Pulmonary artery endothelial cell (primary cell): ENCODE measurements at places on chromosomes 11 and 22. TPM values are rescaled to one million over a fixed set of nuclear protein-coding genes. Genes with fewer than 3 reads are reported as not detected.

DNA sequence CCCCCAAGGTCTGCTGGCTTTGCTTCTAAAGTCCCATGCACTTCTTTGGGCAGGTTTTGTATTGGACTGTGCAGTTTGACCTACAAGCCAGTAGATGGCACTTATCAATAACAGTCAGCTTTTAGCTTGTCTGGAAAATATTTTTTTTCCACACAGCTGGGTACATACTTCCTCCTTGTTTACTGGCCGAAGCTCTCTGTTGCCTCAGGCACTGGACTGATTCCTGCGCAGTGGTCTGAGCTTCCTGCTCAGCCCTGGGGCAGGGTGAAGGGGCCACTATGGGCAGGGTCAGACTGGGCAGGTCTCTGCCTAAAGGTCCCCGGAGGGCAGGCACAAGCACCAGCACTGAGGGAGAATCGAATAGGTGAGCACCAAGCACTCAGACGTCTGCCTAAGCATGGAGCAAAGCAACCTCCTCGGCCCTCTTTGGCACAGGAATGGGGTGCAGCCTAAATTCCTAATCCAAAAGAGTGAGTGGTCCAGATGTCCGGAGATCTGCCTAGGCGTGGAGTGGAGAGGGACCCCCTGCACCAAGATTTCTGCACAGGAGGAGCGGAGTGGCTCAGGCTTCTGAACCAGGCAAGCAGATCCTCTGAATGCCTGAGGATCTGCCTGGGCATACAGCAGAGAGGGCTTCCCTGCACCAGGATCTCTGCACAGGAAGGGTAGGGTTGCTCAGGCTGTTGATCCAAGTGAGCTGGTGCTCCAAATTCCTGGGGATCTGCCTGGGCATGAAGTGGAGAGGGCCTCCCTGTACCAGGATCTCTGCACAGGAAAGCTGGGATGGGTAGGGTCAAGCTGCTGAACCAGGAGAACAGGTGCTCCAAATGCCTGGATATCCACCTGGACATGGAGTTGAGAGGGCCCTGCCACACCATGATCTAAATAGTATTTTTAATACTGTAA, 105.9 kb upstream of the C11orf58 start:
- no peak for DNase-seq

GRCh38 chr11:27350511-27350910, 12.5 kb downstream of the CCDC34 start:
- DNase-seq = no peak

- DNase-seq = no peak
Measured at GRCh38 chr11:849104-849824, 6.6 kb downstream of the TSPAN4 start.

- no peak for DNase-seq
Measured at GRCh38 chr11:61168800-61169199, 7.6 kb upstream of the VPS37C start.

GRCh38 chr22:41907436-41908401, 7.2 kb downstream of the SHISA8 start:
- no peak for DNase-seq

- DNase-seq = peak; percentile 26
Measured at GRCh38 chr11:128632141-128632791, 44.9 kb upstream of the ETS1 start.

GRCh38 chr11:70498171-70498571, 99.8 kb downstream of the CTTN start:
- DNase-seq = no peak

- DNase-seq = no peak
Measured at GRCh38 chr22:46774980-46775849, 12.8 kb downstream of the TBC1D22A start.

- DNase-seq = no peak
Measured at GRCh38 chr22:38317122-38317994, at the start of gene CSNK1E. Gene CSNK1E (minus strand): TSS chr22:38317433. CDS start chr22:38314157, 3,276 bp downstream.

DNA sequence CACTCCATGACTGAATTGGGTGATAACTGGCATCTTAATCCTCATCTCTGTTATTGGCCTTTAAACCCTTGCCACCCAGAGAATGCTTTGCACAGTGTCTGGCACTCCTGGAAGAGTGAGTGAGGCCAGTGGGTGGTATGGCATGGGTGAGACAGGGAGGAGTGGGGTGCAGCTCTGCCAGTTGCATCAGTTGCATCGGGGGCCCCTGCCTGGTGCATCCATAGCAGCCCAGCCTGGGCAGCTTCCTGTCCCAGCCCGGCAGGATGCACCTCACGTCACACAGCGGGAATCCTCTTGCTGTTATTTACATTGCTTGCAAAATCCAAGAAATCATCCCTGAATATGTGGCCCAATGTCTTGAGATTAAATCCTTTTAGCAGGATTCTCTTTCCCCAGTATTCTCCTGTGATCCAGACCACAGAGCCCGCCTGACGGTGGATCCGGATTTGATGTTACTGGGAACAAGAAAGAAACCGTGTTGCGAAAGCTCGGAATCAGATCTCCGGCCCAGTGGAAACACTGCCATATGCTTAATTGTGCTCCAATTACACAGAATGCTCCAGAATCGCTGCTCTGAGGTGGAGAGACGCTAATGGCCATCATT, 37.6 kb upstream of the MN1 start:
- no peak for DNase-seq

- DNase-seq = no peak
Measured at GRCh38 chr22:31830721-31831070, 76.9 kb downstream of the DEPDC5 start.

DNA sequence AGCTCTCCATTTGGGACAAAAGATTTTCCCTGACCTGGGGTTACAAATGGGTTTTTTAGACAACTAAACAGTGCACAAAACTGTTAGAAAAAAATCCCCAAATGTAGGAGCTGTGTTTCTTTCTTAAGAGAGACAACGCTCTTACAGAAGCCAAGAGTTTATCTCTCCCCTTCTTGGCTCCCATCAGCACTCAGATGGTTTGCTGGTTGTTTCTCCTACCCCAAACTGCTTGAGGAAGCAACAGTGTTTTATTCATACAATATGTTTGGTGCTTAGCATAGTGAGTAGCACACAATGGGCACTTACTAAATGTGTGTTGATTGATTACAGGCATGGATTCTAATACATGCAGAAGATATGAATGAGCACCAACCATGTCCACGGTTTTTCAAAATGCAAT, 209.5 kb upstream of the ANO5 start:
- no peak for DNase-seq

GRCh38 chr11:57425565-57426438, 1.1 kb downstream of the SLC43A3 start:
- no peak for DNase-seq

DNA sequence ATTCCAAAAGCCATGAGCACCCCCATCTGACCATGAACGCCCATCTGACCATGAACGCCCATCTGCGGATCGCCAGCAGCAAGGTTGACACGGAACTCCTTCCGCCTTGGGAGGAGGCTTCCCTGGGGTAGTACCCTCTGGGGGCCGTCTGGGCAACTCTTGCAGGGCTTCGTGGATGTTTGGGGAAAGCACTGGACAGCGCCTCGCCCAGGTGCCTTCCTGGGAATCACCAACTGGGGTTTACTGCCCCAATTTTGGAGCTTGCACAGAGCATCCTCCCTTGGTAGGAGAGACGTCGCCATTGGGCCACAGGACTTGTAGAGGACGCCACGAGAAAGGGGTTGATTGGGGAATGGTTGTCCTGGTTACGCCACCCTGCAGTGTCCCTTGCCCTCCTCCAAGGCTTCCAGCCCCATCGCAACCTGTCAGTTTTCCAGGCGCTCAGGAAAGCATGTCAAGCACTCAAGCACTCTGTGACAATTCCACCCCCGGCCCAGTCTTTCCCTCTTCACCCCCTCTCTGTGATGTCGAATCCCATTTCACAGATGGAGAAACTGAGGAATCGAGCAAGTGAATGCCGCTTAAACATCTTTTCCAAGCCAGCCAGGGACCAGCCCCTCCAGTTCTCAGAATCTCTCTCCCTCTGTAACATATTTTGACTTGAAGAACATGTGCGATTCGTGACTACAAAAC, 914 bp upstream of the PRDM11 start:
- DNase-seq = no peak

DNA sequence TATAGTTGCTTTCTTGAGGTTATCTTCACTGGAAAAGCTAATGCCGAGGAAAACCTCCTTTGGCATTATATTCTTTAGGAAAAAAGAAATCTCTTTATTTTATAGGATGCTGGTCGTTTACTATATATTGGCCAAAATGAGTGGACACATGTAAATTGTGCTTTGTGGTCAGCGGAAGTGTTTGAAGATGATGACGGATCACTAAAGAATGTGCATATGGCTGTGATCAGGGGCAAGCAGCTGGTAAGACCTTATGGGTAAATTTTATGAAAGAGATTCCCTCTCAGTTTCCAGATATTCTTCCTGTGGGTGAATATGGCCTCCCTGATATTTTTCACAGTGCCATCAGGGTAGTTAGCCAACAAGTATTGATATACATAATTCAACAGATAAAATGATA, 29.4 kb upstream of the TTC36 start:
- DNase-seq = no peak

DNA sequence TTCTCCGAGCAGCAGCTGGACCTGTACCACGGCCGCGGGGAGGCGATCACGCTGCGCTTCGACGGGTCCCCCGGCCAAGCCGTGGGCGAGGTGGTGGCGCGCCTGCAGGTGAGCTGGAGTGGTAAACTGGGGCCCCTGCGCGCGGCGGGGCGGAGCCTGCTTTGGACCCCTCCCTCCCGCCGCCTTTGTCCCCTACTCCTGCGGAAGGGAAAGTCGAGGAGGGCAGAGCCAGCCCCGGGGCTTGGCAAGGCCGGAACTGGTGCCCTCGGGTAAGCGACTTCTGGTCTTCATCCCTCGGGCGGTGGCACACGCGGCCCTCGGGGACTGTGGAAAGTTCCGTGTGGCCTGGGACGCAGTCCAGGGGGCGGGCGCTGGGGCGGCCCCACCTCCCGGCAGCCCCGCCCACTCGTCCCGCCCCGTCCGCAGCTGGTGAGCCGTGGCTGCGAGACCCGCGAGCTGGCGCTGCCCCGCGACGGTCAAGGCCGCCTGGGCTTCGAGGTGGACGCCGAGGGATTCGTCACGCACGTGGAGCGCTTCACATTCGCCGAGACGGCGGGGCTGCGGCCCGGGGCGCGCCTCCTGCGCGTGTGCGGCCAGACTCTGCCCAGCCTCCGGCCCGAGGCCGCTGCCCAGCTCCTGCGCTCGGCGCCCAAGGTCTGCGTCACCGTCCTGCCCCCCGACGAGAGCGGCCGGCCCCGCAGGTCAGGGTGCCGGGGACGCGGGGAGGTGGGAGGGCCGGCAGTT, 9.2 kb downstream of the SIPA1 start:
- no peak for DNase-seq

- DNase-seq = no peak
Measured at GRCh38 chr11:107247167-107247861, 210.3 kb downstream of the CWF19L2 start.

Gene CHST1
- total RNA-seq = 2.1 and 26.0 TPM in 2 replicates

Gene TTC36
- total RNA-seq = 0.40 and 1.3 TPM in 2 replicates

Gene SHANK3
- 12.2 and 15.1 TPM in 2 replicates for total RNA-seq

Gene TNNT3
- not detected in 2 replicates for total RNA-seq

Gene OSBP2
- total RNA-seq = 5.9 and 7.3 TPM in 2 replicates

Gene TPBGL
- total RNA-seq = under 0.01 and 0.07 TPM in 2 replicates

Gene GGTLC3
- not detected in 2 replicates for total RNA-seq

Gene GAL3ST3
- 0.07 and 0.14 TPM in 2 replicates for total RNA-seq

Gene PRR33
- total RNA-seq = not detected in 2 replicates

Gene SIRT3
- total RNA-seq = 5.8 and 9.8 TPM in 2 replicates

Gene VPS51
- total RNA-seq = 174 and 190 TPM in 2 replicates

Gene RAPSN
- 0.14 and 0.26 TPM in 2 replicates for total RNA-seq
